Muscle of leg (tissue), 16 donors: ENCODE measurements at places on chromosomes 3 and 15.

DNA sequence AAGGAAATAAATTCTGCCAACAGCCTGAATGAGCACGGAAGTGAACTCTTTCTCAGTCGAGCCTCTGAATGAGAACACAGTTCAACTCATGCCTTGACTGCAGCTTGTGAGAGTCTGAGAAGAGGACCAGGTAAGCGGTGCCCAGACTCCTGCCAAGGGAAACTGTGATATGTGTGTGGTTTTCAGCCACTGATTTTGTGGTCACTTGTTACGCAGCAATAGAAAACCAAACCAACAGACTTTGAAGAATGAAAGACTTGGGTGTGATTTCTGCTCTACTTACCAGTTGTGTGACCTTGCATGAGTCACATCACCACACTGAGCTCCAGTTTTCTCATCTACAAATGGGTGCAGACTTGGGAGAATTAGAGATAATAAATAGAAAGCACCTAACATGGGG is 30.6 kb upstream of the FAM107A start:
- no peak for DNase-seq

GRCh38 chr3:37729119-37729518 is 132.6 kb upstream of the CTDSPL start:
- DNase-seq = no peak

GRCh38 chr3:177221744-177222143 is 24.5 kb upstream of the TBL1XR1 start:
- DNase-seq = no peak

DNA sequence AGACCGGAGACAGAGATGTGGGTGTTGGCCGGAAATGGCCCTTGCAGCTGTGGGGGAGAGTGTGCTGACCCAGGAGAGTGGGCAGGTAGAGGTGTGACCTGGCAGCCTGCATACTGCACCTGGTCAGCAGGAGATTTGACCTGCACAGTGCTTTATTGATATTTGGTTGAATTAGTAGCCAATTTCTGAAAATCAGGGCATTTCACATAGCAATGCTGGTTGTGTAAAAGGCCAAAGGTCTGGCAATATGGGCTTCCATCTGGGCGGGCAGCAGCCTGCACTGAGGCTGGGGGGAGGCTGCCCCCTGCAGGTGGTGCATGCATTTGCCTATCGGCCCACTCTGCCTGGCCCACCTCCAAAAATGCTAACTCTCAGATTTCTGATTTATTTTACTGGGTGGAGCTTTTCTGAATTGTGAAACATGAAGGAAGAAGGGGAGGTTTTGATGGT is 9.4 kb upstream of the MGLL start:
- DNase-seq = no peak

DNA sequence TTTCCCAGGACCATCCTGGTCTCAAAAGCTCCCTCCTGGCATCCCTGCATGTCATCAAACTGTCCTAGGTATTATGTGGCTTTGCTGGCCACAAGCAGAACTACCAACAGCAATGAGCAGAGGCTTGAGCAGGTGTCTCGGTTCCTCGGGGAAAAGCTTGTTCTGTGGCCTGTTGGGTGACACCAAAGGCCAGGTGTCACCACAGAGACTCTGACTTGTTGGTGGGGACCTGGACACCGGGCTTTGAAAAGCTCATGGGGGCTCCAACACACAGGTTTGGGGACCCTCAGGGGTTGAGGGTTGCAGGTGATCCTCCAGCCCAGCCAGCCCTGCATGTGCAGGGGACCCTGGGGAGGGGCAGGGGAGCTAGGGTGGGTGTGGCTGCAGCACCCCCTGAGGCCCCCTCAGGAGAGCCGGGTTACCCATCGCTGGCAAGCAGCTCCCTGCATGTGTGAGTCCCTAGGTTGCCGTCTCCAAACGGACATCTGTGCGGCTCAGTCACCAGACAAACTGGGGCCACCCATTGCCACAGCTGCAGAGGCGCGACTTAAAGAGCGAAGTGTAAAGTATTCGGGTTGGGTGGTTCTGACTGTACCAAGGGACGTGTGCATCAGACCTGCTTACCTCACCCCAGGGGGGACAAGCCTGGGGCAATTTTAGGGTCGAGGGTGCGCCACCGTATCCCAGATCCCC is 140.1 kb downstream of the CHSY1 start:
- DNase-seq = no peak

GRCh38 chr3:10744098-10744465 is 71.9 kb upstream of the SLC6A11 start:
- no peak for DNase-seq

- peak; percentile 43 for DNase-seq
Measured at GRCh38 chr15:66941791-66942190, 123.6 kb upstream of the SMAD3 start.

DNA sequence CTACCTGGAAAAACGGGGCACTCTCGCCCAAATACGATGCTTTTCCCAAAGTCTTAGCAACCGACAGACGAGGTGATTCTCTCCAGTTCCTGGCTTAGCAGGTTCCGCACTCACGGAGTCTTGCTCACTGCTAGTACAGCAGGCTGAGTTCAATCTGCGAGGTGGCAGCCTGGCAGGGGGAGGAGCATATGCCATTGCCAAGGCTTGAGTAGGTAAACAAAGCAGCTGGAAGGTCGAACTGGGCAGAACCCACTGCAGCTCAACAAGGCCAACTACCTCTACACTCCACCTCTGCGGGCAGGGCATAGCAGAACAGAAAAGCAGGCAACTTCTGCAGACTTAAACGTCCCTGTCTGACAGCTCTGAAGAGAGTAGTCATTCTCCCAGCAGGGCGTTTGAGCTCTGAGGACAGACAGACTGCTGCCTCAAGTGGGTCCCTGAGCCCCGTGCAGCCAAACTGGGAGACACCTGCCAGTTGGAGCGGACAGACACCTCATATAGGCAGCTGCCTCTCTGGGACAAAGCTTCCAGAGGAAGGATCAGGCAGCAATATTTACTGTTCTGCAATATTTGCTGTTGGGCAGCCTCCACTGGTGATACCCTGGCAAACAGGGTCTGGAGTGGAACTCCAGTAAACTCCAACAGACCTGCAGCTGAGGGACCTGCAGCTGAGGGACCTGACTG is 73.4 kb upstream of the CADM2 start:
- no peak for DNase-seq

- DNase-seq = no peak
Measured at GRCh38 chr3:196774191-196774820, 34.6 kb downstream of the PAK2 start.

DNA sequence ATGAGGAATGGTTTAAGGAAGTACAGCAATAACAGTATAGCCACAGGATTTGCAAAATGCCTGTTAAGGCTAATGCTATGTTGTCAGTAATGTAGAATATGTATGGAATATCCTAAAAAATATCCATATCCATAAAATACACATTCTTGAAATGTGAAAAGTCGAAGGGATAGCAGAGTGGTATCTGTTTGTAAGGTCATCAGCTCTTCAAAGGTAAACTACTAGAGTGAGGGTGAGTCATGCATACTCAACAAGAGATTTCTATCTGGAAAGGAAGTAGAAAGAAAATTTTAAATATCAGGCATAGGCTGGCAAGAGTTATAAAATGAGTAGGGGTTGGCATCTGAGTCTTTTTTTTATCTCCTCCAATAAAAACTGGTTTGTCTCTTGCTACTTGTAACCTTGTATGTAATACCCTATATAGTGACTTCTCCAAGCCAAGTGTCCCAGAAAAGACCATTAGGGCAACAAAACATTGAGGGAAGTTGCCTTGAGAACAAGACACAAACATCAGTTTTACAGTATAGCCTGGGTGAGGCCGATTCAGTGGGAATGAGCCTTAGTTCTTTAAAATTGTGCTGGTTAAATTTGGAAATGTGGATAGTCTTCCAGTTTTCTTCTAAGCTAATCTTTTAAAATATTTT is 103.1 kb downstream of the SPATA16 start:
- DNase-seq = no peak

GRCh38 chr3:158733656-158734055 is 1.4 kb upstream of the RARRES1 start:
- no peak for DNase-seq

- DNase-seq = no peak
Measured at GRCh38 chr15:81388436-81388770, 14.4 kb upstream of the TMC3 start.

GRCh38 chr15:52224211-52224610 is 33.0 kb upstream of the GNB5 start:
- DNase-seq = no peak

DNA sequence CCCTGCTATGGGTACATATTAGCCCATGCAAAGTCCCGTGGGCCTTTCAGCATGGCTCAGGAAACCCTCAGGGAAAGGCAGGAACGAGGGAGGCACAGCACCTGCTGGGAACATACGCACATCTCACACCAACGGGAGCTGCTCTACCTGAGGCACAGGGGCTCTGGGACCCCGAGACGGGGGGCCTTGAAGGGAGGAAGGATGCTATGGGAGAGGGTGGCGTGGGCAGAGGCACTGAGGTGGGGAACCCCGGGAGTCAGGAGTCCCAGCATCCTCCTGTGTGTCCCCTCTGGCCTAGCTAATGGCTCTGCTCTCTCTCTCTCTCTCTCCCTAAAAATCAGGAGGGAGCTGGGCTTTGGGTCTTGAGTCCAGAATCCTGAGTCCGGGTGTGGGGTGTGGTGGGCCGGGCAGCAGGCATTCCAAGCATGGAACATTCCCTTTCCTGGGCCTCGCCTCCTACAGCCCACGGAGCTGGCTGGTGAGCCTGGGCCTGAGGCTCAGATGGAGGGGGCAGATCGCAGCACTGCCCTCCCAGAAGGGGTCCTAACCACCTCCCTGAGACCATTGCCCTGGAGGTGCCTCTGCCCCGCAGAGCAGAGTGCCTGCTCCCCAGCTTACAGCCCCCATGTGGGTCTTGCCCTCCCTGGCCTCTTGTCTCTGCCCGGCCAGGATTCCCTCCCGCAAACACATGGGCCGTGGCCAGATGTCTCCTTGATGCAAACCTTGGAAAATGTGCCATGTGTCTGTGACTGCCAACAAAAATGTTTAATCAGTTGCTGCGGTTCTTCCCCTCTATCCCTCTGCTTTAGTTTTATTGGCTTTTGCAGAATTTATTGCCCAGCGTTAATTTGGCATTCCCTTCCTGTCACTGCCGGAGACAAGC is 101.6 kb downstream of the TMEM266 start:
- DNase-seq = peak; percentile 37

DNA sequence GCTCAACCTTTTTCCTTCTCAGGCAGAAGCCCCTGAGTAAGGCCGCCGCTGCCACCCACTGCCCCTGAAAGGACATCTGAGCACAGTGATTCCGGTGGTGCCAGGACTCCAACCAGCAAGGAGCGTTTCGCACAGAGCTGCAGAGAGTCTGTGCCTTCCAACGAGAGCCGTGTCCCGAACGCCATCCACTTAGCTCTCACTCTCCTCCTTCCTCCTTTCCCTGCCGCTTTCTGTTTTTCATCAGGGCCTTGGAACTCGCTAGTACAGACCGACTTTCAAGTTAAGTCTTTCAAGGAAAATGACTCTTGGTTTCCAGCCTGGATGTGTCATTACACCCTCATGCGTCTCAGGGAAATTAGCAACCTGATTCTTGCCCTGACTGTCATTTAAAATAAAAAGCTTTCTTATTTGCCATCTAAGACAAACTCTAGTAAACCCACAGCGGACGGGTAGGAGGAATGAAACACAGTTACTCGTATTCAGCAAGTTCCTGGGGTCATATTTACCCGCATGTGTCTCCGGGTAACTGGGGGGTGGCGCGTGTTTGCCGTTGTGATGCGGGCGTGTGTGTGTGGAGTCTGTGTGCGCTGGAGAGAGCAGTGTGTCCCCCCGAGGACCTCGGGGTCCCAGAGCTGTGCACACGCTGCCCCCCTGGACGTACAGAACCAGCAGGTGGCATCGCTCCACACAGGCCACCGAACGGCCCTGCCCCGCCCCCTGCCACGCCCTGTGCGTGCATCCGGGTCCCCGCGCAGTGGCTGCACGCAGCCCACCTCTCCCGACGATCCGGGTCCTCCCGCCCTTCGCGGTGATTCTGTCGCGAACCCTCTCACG is 30.4 kb upstream of the ALDH1A3 start:
- peak; percentile 83 for DNase-seq

GRCh38 chr3:194383276-194383940 is 13.9 kb upstream of the LRRC15 start:
- DNase-seq = no peak

GRCh38 chr3:11601446-11602238 is 42.1 kb downstream of the VGLL4 start:
- DNase-seq = peak; percentile 65

GRCh38 chr3:105214590-105214989 is 152.1 kb upstream of the ALCAM start:
- DNase-seq = no peak

DNA sequence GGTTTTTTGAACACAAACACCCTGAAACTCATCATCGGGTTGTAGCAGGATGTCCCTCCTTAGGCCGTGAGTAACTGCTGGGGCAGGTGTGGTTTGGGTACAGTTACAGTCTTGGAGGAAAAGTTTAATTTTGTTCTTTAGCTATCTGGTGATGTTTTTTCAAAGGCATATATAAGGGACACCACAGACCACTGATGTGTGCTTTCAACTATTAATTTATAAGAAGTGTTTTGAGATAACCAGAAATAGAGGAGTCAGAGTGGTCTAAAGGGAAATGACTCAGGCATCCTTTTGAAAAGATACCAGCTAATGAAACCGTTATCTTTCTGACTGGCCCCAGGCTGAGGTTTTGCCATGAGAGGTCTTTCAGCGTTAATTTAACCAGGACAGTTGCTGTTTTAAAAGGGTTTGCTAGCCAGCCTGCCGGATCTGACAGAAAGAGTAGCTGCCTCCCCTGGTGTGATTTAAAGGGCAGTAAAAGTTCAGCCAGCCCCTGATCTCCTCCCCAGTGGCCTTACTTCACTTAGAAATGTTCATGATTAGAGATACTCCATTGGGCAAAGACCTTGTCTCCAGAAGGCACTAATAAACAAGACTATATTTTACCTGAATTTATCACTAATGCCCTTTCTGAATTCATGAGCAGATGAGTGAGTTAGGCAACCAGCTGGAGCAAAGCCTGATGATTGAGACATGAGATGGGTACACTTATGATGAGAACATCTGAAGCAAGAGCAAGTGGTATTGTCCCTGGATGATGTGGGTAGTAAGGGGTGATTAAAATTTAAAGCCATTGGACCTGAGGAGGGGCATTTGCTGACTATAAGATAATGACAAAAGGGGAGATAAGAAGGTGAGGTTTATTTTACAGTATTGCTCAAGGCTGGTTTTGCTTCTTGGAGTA is 482.5 kb upstream of the TBL1XR1 start:
- DNase-seq = no peak

- no peak for DNase-seq
Measured at GRCh38 chr15:40796512-40796911, 10.4 kb upstream of the ZFYVE19 start.

GRCh38 chr15:89004726-89005030 is 83.6 kb upstream of the ABHD2 start:
- DNase-seq = peak; percentile 58

- no peak for DNase-seq
Measured at GRCh38 chr3:149252272-149252671, 30.6 kb upstream of the CP start.

GRCh38 chr15:52118969-52119749 is 6.6 kb upstream of the BCL2L10 start:
- no peak for DNase-seq

GRCh38 chr3:33577173-33577572 is 137.0 kb upstream of the UBP1 start:
- no peak for DNase-seq

GRCh38 chr15:76150513-76150912 is 90.7 kb downstream of the TMEM266 start:
- DNase-seq = no peak

- no peak for DNase-seq
Measured at GRCh38 chr3:136914739-136915138, 43.0 kb upstream of the IL20RB start.
